ENCODE measurements at places on chromosomes 4 and X.
A peak's percentile ranks its signal among the peaks of the same experiment; 100 is the strongest.

GRCh38 chr4:13481569-13481968, 2.6 kb downstream of the RAB28 start:
- no peak overlapping the region for H3K27ac ChIP-seq
- H3K27me3 ChIP-seq, result no peaks in the 10 kb centered on the region
- H3K36me3 ChIP-seq, result no peaks in the 10 kb centered on the region
- H3K4me1 ChIP-seq, result peaks cover 27% of the 10 kb centered on the region
- no peak for DNase-seq
- no peak overlapping the region for H3K4me3 ChIP-seq

DNA sequence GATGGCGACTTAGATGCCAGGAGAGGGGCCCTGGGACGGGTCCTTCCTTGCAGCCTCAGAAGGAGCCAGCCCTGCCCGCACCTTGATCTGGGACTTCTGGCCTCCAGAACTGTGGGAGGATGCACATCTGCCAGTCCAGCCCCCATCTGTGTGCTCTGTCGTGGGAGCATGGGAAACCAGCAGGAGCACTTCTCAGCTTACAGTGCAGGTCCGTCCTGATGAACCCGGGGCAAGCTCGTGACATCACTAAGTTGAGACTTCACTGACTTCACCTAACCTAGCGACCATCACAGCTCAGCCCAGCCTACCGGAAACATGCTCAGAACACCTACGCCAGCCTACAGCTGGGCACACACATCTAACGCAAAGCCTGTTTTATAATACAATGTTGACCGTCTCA, 38.1 kb downstream of the ABLIM2 start:
- H3K27me3 ChIP-seq, result no peaks in the 10 kb centered on the region
- H3K27ac ChIP-seq, result no peak overlapping the region
- no peaks in the 10 kb centered on the region for H3K4me1 ChIP-seq
- no peaks in the 10 kb centered on the region for H3K36me3 ChIP-seq
- H3K4me3 ChIP-seq, result no peak overlapping the region

DNA sequence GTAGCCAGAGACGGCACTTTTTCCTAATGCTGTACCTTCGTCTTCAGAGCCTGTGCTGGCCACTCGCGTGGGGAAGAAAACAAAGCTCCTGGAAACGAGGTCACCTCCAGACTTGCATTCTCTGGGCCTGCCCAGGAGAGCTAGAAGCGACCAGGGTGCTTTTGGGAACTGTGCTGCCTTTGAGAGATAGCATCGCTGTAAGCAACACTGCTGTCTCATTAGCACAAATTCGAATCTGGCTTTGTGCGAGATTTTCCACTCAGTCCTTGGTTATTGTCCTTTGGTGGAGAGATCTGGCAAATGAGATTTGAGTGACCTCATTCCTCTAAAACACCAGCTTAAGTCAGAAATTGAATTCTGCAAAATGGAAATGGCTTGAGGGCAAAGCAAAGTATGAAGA, 66.1 kb upstream of the TLR3 start:
- no peaks in the 10 kb centered on the region for H3K27me3 ChIP-seq
- no peak overlapping the region for H3K4me3 ChIP-seq
- no peak overlapping the region for H3K27ac ChIP-seq
- DNase-seq, result no peak
- H3K36me3 ChIP-seq, result no peaks in the 10 kb centered on the region

- H3K4me3 ChIP-seq, result no peak overlapping the region
- H3K4me1 ChIP-seq, result no peaks in the 10 kb centered on the region
- no peak for DNase-seq
- no peak overlapping the region for H3K27ac ChIP-seq
- H3K36me3 ChIP-seq, result no peaks in the 10 kb centered on the region
- H3K27me3 ChIP-seq, result no peaks in the 10 kb centered on the region
Observed at GRCh38 chr4:176967586-176967985, 174.9 kb upstream of the VEGFC start.

GRCh38 chr4:118752551-118752950, 67.4 kb downstream of the METTL14 start:
- no peak for DNase-seq
- H3K4me1 ChIP-seq, result peaks cover 4% of the 10 kb centered on the region
- H3K36me3 ChIP-seq, result peaks cover 76% of the 10 kb centered on the region
- no peaks in the 10 kb centered on the region for H3K27me3 ChIP-seq
- H3K27ac ChIP-seq, result no peak overlapping the region

DNA sequence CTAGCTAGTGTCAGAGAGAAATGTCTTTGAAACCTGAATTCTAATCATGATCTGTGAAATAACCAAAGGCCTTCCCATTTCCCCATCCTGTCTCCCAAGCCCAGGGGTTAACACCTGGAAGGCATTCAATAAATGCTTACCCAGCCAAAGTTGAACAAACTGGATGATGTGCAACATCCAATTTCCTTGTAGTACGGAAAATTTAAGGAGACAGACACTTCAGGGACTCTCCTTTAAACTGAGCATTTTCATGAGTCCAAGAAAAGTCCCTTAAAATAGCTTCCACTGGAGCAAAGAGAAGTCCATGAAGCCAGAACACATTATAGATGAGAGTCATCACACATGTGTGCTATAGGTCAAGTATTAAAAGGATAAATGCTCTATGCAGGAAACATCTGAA, 271.2 kb downstream of the RAB28 start:
- no peak overlapping the region for H3K27ac ChIP-seq
- DNase-seq, result no peak
- H3K4me1 ChIP-seq, result no peaks in the 10 kb centered on the region
- no peak overlapping the region for H3K4me3 ChIP-seq
- H3K36me3 ChIP-seq, result no peaks in the 10 kb centered on the region
- H3K27me3 ChIP-seq, result no peaks in the 10 kb centered on the region

DNA sequence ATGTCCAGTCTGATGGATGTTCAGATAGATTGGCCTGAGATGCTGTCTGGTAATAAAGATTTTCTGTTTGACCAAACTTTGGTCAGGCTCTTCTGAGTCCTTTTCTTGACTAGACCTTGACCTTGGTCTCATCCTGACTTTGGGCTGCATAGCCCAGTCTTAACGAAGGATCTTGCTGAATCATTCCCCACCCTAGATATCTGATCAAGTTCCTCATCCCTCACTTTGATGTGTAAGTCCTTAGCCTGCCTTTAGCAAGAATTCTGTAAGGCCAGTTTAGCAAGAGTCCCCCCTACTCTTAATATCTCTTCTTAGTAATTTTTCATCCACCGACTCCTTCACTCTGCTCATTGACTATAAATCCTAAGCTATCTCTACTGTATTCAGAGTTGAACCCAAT, 244.4 kb upstream of the JADE1 start:
- no peaks in the 10 kb centered on the region for H3K36me3 ChIP-seq
- H3K27ac ChIP-seq, result no peak overlapping the region
- no peak overlapping the region for H3K4me3 ChIP-seq
- H3K4me1 ChIP-seq, result peaks cover 7% of the 10 kb centered on the region

- H3K4me1 ChIP-seq, result peaks cover 9% of the 10 kb centered on the region
- peak overlapping the region; percentile 88 for H3K4me3 ChIP-seq
- H3K27ac ChIP-seq, result peak overlapping the region; percentile 87
- H3K27me3 ChIP-seq, result no peaks in the 10 kb centered on the region
- DNase-seq, result peak; percentile 77
Observed at GRCh38 chr4:141636771-141637460, 533 bp downstream of the IL15 start.

- no peaks in the 10 kb centered on the region for H3K4me1 ChIP-seq
- H3K27ac ChIP-seq, result peak overlapping the region; percentile 80
Observed at GRCh38 chrX:74420196-74421035, 877 bp upstream of the SLC16A2 start.

All from upper lobe of right lung (tissue), 1 donor.